ENCODE measurements at places on chromosomes 16 and 17. TPM values are rescaled to one million over a fixed set of nuclear protein-coding genes. Genes with fewer than 3 reads are reported as not detected.

HP gene
- not detected for total RNA-seq

KCNJ18 gene
- total RNA-seq, result not detected

EMP2 gene
- 22.5 TPM for total RNA-seq

MFAP4 gene
- 137 TPM for total RNA-seq

ABCC11 gene
- total RNA-seq, result 0.17 TPM

ITFG1 gene
- total RNA-seq, result 52.4 TPM

TNFRSF17 gene
- total RNA-seq, result not detected

CACNG1 gene
- total RNA-seq, result not detected

HOXB7 gene
- total RNA-seq, result 6.4 TPM

DBNDD1 gene
- 1.3 TPM for total RNA-seq

FBF1 gene
- 11.2 TPM for total RNA-seq

SYNRG gene
- total RNA-seq, result 21.5 TPM

CCL3 gene
- total RNA-seq, result not detected

MT1G gene
- total RNA-seq, result 16.4 TPM

DNA sequence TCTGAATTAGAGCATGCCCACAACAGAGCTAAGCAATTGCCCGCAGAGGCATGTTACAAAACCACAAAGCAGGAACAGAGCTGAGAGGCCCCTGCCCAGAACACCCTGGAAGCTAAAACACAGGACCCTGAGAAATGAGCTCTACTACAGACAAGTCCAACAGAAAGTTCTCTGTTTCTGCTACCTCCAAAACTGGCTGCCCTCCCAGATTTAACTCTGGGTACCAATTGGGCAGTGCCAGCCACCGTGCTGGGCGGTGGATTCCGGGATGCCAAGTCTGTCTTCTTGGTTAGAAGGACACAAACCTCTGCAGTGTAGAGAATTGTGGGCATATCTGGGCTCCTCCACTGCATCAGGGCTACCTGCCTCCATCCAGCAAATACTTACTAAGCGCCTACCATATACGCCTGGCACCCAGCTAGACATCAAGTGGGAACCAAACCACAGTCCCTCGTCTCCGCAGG is 1.0 kb downstream of the CMTM4 start:
- no peak for DNase-seq

DNA sequence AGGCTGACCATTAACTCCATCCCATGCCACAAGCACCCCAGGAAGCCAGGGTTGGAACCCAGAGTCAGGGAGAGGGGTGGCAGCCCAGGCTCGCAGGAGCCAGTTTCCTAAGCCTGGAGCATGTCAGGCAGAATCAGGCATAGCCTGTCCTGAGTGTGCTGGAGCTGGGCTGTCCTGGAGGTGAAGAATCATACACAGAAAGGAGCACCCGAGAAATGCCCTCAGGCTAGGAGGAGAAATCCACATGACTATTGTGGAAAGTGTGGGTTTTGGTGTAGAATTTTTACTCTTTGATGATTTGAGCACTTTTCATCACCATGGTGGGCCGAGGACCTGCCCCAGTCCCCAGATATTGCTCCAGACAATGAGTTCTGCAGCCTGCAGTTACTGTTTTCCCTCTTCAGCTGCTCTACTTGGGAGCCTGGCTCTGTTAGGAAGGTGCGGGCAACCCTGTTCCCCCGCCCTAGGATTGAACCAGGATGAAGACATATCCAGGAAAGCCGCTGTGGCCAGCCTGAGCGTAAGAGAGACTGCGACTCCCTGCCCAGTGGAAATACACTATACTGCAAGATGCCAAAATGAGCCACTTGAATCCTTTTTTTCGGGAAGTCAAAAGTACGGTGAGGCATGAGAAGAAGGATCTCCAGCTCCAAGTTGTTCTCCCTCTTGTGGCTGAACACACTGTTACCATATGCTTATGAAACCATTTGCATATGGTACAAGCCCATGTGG is 29.0 kb upstream of the HEATR6 start:
- DNase-seq, result no peak

GRCh38 chr16:66036793-66037715 is 329.4 kb upstream of the CDH5 start:
- peak; percentile 73 for DNase-seq

- DNase-seq, result no peak
Measured at GRCh38 chr17:54770836-54771235, 129.8 kb upstream of the TOM1L1 start.

GRCh38 chr17:79835953-79836509 is 3.2 kb downstream of the CBX4 start:
- DNase-seq, result no peak

DNA sequence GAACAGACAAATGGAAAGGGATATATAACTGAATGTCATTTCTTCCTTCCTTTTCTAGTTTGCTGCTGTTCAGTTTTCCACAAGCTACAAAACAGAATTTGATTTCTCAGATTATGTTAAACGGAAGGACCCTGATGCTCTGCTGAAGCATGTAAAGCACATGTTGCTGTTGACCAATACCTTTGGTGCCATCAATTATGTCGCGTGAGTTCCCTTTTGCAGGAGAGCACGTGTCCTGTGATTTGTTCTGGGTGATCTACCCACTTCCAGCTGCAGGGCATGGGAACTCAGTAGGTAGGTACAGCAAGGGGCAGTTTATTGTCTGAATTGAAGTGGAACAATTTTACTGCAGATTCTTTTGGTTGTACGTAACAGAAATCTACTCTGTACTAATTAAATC is 8.8 kb downstream of the ITGAL start:
- DNase-seq, result no peak

- DNase-seq, result peak; percentile 55
Measured at GRCh38 chr16:50742576-50743200, 802 bp downstream of the CYLD start.

DNA sequence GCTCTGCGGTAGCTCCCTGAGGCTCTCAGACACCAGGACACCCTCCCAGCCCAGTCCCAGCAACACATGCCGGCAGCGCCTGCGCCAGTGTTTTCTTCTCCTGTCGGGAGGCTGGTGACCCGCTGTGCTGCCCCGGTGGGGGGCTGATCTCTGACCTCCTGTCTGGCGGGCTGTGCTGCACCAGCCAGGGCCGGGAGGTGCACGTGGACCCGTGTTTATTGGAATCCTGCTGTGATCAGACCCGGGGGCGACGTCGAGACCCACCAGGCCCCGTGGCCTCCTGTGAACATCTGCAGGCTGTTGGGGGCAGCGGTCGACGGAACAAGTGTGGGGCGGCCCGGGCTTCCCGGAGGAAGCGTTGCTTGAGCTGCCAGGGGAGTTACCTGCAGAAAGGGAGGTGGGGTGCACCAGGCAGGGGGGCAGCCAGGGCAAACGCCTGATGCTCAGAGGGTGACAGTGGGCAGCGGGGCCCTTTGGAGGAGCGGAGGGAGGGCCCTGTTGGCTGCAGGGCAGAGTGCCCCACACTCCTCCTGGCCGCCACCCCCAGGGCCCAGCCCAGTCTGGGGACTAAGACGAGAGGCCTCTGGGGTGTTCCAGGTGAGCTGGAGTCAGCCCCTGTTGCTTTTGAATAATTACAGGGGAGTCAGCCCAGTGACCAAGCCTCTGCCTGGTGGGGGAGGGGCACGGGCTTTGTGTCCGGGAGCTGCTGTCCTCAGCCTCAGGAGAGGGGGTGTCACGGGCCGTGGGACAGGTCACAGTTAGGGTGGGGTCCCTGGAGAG is 2.3 kb upstream of the SSTR5 start:
- DNase-seq, result no peak

GRCh38 chr17:51256101-51256500 is 3.7 kb downstream of the MBTD1 start:
- no peak for DNase-seq

DNA sequence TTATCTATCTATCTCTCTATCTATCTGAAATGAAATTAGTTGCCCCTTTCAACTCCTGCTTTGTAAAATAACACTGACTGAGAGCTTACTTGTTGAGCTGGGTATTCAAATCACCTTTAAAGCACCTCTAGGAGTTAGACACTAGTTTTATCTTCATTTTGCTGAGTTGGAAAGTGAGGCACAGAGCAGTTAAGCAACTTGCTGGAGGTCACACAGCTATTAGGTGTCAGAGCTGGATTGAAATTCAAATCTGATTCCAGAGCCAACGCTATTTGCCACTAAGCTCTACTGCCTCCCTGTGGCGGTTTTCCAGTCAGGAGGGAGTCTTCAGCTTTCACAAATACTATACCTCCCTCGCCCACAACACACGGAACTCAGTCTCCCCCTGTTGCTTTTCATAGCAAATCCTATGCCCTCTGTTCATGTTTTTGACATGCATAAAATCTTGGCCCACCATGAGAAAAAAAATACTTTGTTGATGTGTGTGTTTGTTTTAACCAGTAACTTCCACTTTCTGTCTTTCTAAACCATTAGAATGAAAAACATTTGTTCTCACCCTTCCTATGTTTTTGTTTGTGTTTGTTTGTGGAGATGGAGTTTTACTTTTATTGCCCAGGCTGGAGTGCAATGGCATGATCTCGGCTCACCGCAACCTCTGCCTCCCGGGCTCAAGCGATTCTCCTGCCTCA is 74.8 kb upstream of the SMURF2 start:
- peak; percentile 53 for DNase-seq

DNA sequence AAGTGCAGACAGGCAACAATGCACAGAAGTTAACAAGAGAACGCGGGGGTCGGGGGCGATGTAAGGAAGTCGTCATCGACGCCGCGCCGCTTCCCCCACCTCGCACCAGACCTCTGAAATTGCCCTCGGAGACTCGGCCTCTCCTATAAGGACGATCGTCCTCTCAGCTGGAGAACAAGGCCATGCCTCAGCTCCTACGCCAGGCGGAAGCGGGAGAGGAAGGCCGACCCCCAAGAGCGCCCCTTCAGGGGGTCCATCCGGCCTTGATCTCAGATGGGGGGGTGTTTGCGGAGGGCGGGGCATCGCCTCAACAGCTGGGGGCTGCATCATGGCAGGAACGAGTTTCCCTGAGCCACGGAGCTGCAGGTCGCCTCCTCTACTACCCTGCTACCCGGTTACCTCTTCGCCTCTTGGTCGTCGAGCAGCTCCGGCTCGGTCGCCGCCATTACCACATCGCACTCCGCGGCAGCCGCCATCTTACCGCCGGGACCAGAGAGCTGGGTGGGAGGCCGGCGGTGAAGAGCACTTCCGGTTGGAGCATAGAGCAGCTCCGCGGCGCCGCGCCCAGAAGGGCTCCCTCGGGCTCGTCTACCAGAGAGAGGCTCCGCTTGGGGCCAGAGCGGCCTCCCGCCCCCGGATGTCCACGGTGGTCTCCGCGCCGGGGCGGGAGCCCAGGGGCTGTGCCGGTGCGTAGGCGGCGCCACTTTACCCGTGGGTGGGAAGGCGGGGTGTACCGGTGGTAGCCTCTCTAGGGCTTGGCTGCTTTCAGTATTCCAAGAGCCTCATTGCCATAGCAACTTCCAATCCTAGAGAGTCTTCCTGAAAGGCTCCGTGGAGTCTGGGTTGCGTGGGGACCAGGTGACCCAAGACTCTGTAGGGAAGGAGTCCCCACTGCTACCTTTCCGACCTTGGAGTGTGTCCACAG is at the start of gene DNAJC7:
Gene DNAJC7, minus strand, starts transcription at position 499 of the 925 bp plus-strand sequence. Its CDS starts 23 bp downstream, at position 476.
- peak; percentile 92 for DNase-seq

GRCh38 chr17:64216000-64216337 is 47.1 kb downstream of the TEX2 start:
- peak; percentile 75 for DNase-seq

DNA sequence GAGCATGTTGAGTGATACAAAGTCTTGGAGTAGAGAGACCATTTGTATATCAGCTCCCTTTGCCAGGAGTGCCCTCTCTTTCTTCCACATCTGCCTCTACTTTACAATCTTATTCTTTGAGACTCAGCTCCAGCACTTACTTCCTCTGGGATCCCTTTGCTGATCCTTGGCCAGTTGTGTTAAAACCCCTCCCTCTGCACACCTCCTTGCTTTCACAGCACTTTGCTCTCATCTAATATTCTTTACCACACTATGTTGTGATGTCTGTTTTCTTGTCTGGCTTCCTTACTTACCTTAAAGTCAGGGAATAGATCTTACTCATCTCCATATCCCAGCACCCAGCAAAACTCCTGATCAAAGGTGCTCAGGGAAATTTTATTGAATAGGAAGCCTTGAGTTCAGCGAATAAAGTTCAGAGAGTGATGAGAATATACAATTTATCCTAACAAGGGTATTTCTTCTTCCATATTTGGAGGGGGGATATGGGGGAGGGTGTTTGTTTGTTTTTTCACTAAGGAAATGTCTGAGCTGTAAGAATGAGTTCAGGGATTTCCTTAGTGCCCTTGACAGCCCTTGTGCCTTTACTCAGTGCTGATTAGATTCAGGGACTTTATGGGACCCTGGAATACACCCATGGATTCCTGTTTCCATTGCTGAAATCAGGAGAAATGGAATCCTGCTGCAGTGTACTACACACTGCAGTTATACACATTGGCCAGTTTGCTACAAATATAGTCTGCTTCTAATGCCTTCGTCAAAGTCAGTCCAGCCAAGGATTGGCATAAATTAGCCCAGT is 32.0 kb downstream of the MRTFB start:
- no peak for DNase-seq

- DNase-seq, result no peak
Measured at GRCh38 chr16:3074860-3075522, 9.6 kb downstream of the IL32 start.

- DNase-seq, result peak; percentile 7
Measured at GRCh38 chr17:45440161-45440778, 7.6 kb upstream of the ARHGAP27 start.

- no peak for DNase-seq
Measured at GRCh38 chr17:80836971-80837481, 154.6 kb upstream of the CHMP6 start.

DNA sequence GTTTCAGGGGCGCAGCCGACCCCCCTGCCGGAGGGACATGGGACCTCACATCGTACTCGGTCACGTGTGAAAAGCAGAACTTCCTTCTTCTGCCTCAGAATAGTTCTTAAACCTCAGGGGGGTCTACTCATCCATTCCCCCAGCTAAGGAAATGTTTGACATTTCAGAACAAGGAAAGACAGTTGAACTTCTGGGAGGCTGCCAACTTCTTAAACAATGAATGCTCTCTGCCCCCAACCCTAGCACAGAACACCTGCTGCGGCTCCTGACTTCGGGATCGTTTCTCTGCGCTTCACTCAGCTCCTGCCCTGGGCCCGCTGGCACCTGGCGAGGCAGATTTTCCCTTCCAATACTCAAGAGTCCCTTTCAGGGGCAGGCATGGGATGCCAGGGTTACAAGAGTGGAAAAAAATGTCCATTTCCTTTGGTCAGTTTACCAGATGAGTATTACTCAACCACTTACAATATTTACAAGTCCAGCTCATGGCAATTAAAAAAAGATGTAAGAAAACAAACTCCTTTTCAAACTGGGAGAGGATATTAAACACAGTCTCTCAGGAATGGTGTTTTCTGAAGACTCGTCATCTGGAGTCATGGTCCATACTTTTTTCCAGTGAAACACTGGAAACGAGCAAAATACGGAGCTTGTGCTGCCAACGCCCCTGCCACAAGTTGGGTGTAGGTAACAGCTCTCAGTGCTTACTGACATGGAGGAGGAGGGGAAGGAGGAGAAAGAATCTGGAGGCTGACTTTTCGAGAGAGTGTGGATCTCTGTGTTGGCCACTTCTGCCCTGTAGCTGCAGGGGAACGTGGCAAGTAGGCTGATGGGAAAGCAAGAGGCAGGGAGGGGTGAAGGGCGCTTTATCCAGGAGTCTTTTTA is 235.7 kb downstream of the NTN1 start:
- DNase-seq, result peak; percentile 50

- DNase-seq, result no peak
Measured at GRCh38 chr17:73770849-73771229, 126.6 kb upstream of the SDK2 start.

- no peak for DNase-seq
Measured at GRCh38 chr16:2238838-2239675, 2.8 kb downstream of the DNASE1L2 start.

GRCh38 chr17:4368341-4368740 is 1.9 kb upstream of the UBE2G1 start:
- no peak for DNase-seq
